MCF 10A (cell line): ENCODE measurements at places on chromosomes 5 and 9. TPM values are rescaled to one million over a fixed set of nuclear protein-coding genes. Genes with fewer than 3 reads are reported as not detected.
A peak's percentile ranks its signal among the peaks of the same experiment; 100 is the strongest.

PFN3 gene
- not detected in 2 replicates for total RNA-seq

CCL27 gene
- 0.49 TPM in 1 of 2 replicates, not detected in the other for total RNA-seq

DNA sequence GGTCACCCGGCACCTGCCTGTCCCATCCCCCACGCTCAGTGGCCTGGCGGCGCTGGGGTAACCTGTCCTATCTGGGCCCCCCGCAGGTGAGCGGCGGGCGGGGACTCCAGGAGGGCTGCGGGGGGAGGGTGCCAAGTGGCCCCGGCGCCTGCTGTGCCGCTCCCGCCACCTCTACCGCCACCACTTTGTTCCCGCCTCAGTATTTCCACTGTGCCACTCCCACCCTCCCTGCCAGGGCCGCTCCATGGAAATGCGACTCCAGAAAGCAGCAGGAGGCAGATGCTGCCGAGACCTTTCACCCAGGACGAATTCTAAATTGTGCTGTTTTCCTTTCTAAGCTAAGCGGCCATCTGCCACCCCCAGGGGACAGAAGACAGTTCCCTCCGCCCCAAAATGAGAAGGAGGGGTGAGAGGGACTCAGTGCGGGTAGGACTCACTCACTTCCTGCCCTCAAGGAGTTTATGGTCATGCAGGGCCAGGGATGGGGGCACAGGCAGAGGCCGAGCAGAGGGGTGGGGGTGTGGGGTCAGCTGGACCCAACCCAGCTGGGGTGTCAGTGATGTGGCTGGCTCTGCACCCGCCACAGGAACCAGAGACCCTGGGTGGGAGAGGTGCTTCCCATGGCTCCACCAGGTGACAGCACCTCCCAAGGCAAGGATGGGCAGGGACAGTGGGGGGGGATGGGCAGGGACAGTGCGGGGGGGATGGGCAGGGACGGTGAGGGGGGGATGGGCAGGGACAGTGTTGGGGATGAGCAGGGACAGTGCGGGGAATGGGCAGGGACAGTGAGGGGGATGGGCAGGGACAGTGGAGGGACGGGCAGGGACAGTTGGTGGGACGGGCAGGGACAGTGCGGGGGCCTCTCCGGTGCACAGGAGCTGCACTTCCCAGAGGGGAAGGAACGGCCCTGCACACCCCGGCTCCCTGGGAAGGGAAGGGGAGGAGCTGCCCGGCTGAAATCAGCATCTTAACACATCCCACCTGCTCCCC, 17.8 kb downstream of the NOTCH1 start:
- H3K4me1 ChIP-seq, result no peaks in the 10 kb centered on the region
- H3K36me3 ChIP-seq, result peaks cover 19% of the 10 kb centered on the region
- H3K4me3 ChIP-seq, result no peak overlapping the region
- H3K27me3 ChIP-seq, result no peaks in the 10 kb centered on the region
- no peak overlapping the region for H3K27ac ChIP-seq

- no peaks in the 10 kb centered on the region for H3K27me3 ChIP-seq
- DNase-seq, result no peak
- peaks cover 44% of the 10 kb centered on the region for H3K4me1 ChIP-seq
- H3K4me3 ChIP-seq, result no peak overlapping the region
Measured at GRCh38 chr5:136000932-136001331, 27.9 kb upstream of the TGFBI start.

DNA sequence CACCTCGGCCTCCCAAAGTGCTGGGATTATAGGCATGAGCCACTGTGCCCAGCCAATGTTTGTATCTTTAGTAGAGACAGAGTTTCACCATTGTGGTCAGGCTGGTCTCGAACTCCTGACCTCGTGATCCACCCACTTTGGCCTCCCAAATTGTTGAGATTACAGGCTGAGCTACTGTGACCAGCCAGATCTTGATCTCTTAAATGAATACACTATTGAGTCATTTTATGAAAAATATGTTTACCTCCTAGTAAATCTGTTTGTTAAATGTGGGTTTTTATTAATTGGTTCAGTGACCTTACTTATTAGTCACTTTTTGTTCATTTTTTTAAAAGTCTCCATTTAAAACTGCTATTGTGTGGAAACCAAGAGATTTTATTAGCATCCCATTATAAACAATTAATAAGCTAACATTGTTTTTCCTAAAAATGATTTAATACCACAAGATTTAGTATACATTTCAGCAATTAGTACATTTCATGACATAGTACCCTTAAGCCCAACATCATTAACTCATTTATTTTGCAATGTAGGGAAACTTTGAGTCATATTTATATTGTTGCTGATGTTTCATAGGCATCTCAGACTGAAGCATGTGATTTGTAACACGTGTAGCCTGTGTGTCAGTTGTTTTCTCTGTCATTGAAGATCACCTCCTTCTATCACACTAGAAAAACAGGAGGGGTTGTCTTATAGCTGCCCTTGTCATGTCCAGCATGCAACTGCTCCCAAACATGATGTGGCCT, 261.2 kb downstream of the TAF11L14 start:
- peak; percentile 52 for DNase-seq
- H3K27me3 ChIP-seq, result no peaks in the 10 kb centered on the region
- H3K36me3 ChIP-seq, result no peaks in the 10 kb centered on the region
- no peak overlapping the region for H3K27ac ChIP-seq

DNA sequence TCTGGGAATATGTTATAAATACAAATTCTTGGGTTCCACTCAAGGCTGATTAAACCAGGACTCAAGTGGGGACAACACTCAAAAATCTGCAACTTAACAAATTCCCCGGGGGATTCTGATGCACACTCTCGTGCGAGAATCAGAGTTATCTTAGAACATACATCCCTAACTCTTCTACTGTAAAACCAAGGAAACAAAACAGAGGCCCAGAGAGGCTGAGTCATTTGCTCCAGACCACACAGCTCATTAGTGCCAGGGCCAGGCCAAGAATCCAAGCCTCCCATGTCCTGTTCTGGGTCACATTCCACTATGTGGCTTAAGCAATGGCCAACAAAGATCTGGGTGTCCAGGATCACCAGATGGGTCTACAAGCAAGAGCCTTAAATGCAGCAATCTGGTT, 166.0 kb downstream of the ADAMTS12 start:
- no peak overlapping the region for H3K4me3 ChIP-seq
- H3K27me3 ChIP-seq, result no peaks in the 10 kb centered on the region
- H3K36me3 ChIP-seq, result no peaks in the 10 kb centered on the region
- DNase-seq, result no peak
- H3K4me1 ChIP-seq, result no peaks in the 10 kb centered on the region
- no peak overlapping the region for H3K27ac ChIP-seq
